ENCODE measurements at places on chromosomes 6 and 20.
A peak's percentile ranks its signal among the peaks of the same experiment; 100 is the strongest.

DNA sequence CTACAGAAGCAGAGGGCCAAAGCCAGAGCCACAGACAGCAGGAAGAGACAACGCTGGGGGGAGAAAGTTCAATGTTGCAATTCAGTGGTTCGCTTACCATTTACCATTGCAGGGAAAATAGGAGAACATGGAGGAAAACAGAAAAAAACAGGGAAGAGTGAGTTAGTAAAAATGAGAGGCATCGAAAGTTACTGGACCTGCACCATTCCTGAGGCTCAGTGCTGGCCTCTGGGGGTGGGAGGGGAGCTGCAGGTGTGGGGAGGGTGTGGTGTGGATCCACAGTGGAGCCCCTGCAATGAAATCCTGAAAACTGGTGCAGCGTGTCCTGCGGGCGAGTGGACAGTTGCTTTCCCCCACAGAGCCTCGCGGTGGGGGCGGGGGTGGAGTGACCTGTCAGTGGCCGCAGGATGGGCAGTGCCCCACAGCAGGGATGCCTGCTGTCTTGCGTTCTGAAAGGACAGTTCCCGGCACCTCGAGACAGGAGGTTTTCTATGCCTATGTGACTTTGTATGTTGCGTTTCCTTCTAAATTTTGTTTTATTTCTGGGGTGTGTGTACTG is 5.7 kb downstream of the TMEM181 start:
- no peak for DNase-seq

DNA sequence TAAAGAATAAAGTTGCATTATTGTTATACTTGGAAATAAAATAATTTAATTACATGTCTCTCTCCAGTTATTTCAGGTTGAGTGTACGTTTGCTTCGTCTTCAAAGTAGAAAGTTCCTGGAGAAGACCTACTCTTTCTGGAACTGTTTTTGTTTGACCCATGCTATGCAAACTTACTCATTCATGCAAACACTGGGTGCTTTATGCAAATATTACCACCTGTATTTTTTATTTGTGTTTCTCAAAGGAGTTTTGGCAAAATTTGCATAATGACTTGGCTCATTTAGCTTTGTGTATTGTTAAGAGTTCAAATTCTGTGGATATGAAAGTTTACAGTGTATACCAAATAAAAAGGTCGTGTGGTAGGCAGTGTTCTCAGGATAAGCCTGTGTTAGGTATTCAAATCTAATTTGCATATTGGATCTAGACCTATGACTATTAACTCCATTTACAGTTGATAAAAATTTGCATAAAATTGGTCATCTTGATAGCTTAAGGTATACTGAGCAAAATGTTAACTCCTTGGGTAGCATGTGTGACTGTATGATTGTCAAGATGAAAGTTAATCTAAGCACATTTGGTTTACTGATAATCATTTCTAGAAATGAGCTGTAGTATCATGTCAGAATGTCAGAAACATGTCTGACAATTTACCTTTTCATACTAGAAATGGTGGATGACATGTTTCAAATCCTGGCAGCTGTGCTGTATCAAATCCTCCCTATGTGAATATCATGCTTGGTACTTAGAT is 65.2 kb downstream of the CDKAL1 start:
- no peak for DNase-seq

DNA sequence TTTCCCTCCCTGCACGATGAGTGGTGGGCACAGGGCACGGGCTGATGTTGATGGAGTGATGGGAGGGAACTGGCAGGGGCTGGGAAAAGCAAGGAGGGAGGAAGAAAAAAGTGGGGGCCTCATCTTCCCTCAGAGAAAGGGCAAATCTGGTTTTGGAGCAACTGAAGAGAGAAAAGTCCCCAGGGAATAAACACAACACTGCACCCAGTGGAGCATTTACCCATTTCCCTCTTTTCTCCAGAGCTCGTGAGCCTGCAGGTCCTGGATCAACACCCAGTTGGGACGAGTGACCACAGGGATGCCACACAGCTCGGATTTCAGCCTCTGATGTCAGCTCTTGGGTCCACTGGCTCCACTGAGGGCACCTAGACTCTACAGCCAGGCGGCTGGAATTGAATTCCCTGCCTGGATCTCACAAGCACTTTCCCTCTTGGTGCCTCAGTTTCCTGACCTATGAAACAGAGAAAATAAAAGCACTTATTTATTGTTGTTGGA is 11.4 kb downstream of the MICA start:
- DNase-seq, result no peak

- peak; percentile 51 for DNase-seq
Observed at GRCh38 chr6:11236076-11236750, 3.7 kb upstream of the NEDD9 start.

DNA sequence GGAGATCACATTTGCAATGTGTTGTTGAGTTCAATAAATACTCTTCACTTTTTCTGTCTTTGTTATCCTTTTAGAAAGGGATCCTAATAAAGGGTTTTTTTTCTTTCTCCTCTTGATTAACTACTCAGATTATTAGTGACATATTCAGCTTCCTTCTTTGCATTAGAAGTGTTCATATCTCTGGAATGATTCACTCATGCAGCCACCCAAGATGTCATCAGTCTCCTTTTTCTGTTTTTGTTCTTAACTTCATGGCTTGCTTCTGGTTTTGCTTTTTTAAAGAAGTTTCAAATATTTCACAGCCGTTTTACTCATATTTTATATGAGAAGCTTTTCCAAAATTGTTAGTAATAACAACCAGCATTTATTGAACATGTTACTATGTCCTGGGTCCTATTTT is 187.6 kb downstream of the TMEM242 start:
- DNase-seq, result no peak

DNA sequence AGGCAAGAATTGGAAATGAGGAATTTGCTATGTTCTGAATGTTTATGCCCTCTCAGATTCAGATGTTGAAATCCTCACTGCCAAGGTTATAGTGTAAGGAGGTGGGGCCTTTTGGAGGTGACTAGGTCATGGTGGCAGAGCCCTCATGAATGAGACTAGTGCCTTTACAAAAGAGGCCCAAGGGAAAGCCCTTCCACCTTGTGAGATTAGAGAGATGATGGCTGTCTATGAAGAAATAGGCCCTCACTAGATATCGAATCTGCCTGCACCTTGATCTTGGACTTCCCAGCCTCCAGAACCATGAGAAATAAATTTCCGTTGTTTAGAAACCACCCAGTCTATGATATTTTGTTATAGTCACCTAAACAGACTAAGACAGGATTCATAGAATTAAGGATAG is 10.4 kb downstream of the ASIP start:
- no peak for DNase-seq

- no peak for DNase-seq
Observed at GRCh38 chr20:36544134-36545018, 3.1 kb downstream of the MYL9 start.

DNA sequence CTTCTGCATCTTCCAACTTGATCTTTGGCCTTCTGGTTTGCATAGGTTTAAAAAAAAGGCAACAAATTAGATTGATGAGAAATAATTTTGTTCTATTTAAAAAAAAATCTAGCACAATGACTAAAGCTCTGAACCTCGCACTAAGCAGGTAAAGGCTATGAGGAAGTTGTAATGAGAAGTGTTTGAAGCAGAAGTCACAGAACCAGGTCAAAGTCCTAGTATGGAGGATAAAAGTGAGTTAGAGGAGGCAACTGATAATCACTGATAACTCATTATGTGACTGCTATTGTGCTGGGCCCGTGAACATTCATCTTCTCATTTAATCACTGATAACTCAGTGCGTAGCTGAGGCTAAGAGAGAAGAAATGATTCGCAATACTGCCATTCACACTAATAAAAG is 46.1 kb upstream of the GFRAL start:
- no peak for DNase-seq

GRCh38 chr6:133887156-133887879 is 1.6 kb upstream of the TCF21 start:
- no peak for DNase-seq

- peak; percentile 100 for DNase-seq
Observed at GRCh38 chr20:34875642-34876405, 588 bp upstream of the ACSS2 start.

DNA sequence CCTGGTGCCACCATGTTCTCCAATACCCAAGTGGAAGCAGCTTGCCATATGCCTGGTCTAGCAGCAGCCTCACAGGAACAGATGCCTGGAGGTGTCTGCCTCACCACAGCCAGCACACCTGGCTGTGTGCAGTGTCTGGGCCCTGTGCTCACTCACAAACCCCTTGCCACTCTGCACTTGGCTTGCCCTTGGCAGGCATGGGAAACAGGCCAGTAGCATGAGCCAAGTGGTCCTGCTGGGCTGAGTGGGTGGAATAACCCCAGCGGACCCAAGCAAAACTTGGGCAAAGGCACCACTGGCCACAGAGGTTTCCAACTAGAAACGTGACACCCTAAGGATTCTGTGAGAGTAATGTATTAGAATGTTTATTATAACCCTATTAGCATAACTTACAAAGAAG is 600.5 kb upstream of the GJE1 start:
- no peak for DNase-seq

- DNase-seq, result no peak
Observed at GRCh38 chr20:58169450-58169849, 59.0 kb downstream of the ANKRD60 start.

DNA sequence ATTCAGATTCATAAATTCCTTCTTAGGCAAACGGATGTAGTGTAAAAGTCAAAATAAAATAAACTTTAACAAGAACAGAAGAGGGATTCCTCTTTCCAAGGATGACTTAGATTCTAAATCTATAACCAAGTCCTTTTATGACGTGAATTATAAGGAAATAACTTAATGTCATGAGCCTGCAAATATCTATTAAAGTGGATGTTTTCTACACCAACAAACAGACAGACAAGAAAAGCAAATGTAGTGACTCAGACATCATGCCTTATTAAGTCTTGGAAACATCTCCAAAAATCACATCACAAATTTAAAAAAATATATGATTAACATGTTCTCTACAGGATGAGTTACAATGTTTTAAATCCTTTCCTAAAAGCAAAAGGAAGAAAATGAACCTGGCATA is 397.1 kb downstream of the ESR1 start:
- no peak for DNase-seq

DNA sequence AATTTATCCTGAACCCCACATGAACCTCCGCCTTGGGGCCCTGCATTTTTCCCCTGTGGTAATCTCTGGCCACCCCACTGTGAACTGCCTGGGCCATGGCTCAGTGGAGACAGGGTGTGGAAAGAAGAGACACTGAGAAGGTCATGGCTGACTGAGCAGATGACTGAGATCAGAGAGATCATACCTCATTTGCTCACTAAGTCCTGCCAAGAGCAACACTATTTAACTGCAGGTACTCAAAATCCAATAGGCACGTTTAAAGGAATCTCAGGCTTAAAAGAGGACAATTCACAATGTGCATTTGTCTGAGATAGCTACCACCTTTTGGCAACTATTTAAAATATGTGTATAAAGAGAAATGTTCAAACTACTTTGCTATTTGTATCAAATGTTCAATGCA is 305.0 kb downstream of the GMDS start:
- peak; percentile 88 for DNase-seq

- DNase-seq, result no peak
Observed at GRCh38 chr20:36155991-36156390, 1.5 kb downstream of the EPB41L1 start.

- no peak for DNase-seq
Observed at GRCh38 chr6:108799354-108799717, 48.9 kb upstream of the ARMC2 start.

GRCh38 chr20:54680872-54681619 is 205.7 kb downstream of the DOK5 start:
- peak; percentile 61 for DNase-seq

DNA sequence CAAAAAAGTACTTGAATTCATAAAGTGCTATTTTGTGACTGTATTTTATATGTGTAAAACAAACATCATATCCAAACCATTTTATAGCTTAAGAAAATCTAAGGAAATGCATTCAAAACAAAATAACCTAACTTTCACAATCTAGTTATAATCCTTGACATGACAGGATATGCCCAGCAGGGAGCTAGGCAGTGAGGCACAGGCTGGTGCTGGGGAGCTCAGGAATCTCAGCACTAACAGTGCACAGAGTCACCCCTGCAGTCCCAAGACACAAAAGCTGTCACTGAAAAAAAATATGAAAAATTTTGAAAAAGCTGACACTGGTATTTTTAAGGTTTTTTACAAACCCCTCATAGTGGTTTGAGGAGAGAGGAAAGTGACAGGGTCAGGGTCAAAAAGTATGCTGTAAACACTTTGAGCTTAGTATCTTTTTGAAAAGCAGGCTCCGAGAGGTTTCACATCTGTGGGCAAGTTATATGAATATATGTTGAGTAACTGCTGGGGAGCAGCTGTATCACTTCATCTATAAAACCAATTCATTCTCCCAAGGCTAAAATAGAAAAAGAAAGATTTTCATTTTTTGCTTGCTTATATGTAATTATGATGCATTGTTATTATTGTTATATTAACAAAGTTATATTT is 24.1 kb downstream of the LGSN start:
- no peak for DNase-seq

DNA sequence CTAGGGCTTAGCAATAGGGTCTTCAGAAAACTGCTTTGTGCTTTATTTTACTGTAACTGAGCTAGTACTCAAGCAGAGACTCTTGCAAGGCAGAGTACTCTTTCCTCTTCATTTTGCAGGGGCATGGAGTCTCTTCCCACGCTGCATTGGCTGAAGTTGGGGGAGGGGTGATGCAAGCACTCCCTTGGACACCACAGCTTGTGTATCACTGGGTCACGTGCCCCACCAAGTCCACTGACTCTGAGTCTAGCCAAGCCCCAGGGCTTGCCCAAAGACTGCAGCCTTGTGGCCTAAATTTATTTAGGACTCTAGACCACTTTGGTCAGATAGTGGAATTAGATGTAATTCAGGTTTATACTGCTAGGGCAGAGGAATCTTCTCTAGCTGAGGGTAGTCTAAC is 1075.0 kb upstream of the ADGRB3 start:
- DNase-seq, result no peak

GRCh38 chr6:21067521-21067920 is 526.0 kb upstream of the SOX4 start:
- no peak for DNase-seq

GRCh38 chr6:119113961-119114360 is 35.5 kb upstream of the FAM184A start:
- DNase-seq, result no peak

DNA sequence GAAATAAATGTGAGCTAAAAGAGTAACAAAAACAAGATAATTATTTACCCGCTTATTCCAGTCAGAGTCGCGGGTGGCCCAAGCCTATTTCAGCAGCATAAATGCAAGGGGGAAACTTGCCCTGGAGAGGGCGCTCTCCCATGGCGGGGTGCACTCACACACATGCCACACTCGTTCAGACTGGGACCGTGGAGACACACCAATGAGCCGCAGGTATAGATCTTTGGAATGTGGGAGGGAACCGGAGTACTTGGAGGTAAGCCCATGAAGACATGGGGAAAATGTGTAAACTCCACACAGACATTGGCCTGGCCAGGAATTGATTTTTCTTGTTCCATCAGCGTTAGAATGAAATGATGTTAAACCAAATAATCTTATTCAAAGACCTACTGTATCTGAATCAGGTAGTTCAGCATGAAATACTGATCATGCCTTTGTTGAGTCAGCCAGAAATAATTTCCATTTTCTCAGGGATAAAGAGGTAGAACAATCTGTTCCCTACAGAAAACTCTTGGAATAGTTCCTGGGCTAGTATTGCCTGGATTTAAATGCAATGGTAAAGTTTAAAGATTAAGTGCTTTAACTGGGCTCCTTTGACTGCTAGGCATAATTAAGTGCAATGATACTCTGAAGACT is 191.5 kb downstream of the MCHR2 start:
- no peak for DNase-seq

Measured in Caki2 (cell line).